ENCODE measurements at places on chromosomes 2 and 18. TPM values are rescaled to one million over a fixed set of nuclear protein-coding genes. Genes with fewer than 3 reads are reported as not detected.

HOXD1 gene
- 0.59 TPM for total RNA-seq

KATNAL2 gene
- 5.7 TPM for total RNA-seq

ZNF236 gene
- 12.7 TPM for total RNA-seq

PROKR1 gene
- total RNA-seq, result 0.08 TPM

SERPINB12 gene
- total RNA-seq, result not detected

RAB6C gene
- total RNA-seq, result not detected

DSC1 gene
- 10.0 TPM for total RNA-seq

POTEJ gene
- total RNA-seq, result not detected

LONRF2 gene
- total RNA-seq, result 24.5 TPM

CROCC2 gene
- total RNA-seq, result not detected

TBR1 gene
- 0.05 TPM for total RNA-seq

SERPINB8 gene
- total RNA-seq, result 4.5 TPM

TPO gene
- 11.8 TPM for total RNA-seq

CKAP2L gene
- total RNA-seq, result 0.30 TPM

NRP2 gene
- 11.7 TPM for total RNA-seq

KANSL3 gene
- 35.3 TPM for total RNA-seq

MC2R gene
- total RNA-seq, result not detected

LRP2 gene
- total RNA-seq, result 0.30 TPM

CENPA gene
- not detected for total RNA-seq

TXNDC2 gene
- total RNA-seq, result not detected

MAB21L4 gene
- total RNA-seq, result not detected

TUBA4A gene
- 164 TPM for total RNA-seq

ELP2 gene
- 50.4 TPM for total RNA-seq

UCN gene
- 2.1 TPM for total RNA-seq

TRIM54 gene
- 218 TPM for total RNA-seq

TNP1 gene
- not detected for total RNA-seq

CNTNAP5 gene
- total RNA-seq, result not detected

SCG2 gene
- 0.97 TPM for total RNA-seq

ACADL gene
- total RNA-seq, result 6.2 TPM

PLCD4 gene
- 0.67 TPM for total RNA-seq

UGT1A10 gene
- total RNA-seq, result not detected

CELF4 gene
- total RNA-seq, result 0.24 TPM

GKN1 gene
- not detected for total RNA-seq

LYG1 gene
- total RNA-seq, result 0.57 TPM

TTC39C gene
- 9.2 TPM for total RNA-seq

IL1B gene
- 0.48 TPM for total RNA-seq

SP3 gene
- 45.4 TPM for total RNA-seq

RAPGEF4 gene
- 12.6 TPM for total RNA-seq

KCNK3 gene
- total RNA-seq, result 0.70 TPM

SOX11 gene
- 2.8 TPM for total RNA-seq

COL6A3 gene
- total RNA-seq, result 89.5 TPM

PFN4 gene
- 1.0 TPM for total RNA-seq

NCKAP5 gene
- total RNA-seq, result 10.6 TPM

SNORC gene
- 1.1 TPM for total RNA-seq

ZNF385B gene
- 6.7 TPM for total RNA-seq

WDR54 gene
- 2.6 TPM for total RNA-seq

All from cardiac septum (tissue), 1 donor.